Activated naive CD8-positive, alpha-beta T cell treated with anti-CD3 and anti-CD28 coated beads, Interleukin-2, amount 50 U/mL, for 16 hours (primary cell): ENCODE measurements at places on chromosomes 5 and 9.

DNA sequence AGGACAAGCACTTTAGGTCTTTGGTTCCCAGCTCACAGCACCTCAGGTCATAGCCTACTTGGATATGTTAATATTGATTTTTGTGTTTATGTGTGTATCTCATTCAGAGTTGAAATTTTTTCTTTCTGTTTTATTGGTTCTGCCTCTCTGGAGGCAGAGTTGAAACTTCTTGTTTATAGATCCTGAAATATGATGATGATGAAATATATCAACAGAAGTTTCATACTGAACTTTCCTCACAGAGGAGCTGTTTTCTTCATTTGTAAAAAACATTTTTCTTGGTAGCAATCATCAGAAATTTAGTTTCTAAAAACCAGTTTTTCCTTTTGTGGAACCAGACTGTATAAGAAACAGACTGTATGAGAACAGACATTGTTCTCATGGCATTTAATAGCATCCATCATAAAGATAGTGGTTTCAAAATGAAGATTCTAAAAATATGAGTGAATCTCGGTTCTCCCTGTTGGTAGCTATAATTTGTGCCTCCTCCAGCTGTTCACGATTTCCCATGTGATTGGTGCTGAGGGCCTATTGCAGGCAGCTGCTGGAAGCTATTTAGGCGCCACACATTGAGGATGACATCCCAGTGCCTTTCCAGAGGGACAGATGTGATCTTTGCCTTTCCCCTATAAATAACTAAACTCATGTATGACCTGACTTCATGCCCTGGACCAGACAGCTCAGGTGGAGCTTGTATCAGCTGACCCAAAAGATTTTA is 39.5 kb upstream of the CFAP157 start:
- DNase-seq = no peak

DNA sequence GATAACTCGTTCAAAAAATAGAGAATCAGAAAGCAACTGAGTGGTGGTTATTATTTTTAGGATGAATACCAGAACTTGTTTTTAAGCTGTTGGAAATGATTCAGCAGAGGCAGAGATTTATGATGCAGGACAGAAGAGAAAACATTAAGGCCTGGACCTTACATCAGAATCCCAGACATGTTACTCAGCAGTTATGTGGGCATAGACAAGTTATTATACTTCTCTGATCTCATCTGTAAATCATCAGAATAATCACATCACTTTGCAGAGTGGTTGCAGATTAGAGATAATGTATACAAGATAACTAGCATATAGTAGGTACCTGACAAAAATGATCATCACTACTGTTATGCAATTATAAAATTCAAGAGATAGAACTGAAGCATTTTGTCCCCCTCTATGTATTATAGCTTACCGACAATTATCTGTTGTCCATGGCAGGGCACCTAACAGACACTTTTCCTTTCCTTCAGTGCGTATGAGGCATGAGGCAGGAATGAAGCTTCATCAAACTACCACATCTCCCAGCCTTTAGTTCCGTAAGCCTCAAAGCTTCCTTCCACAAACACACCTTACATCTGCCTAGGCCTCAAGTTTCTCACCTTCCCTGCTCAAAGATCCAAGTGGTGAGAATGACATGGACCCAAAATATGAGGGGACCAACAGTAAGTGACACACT is 165.9 kb downstream of the DENND1A start:
- no peak for DNase-seq

GRCh38 chr9:74681906-74682305 is 184.8 kb downstream of the RORB start:
- no peak for DNase-seq

GRCh38 chr9:112858005-112858404 is 32.7 kb downstream of the SLC46A2 start:
- no peak for DNase-seq

GRCh38 chr5:73267766-73268435 is 94.9 kb downstream of the TMEM174 start:
- DNase-seq = no peak

- no peak for DNase-seq
Measured at GRCh38 chr5:59038798-59039295, 456.0 kb downstream of the RAB3C start.

GRCh38 chr5:32866138-32866537 is 155.0 kb downstream of the NPR3 start:
- DNase-seq = no peak

DNA sequence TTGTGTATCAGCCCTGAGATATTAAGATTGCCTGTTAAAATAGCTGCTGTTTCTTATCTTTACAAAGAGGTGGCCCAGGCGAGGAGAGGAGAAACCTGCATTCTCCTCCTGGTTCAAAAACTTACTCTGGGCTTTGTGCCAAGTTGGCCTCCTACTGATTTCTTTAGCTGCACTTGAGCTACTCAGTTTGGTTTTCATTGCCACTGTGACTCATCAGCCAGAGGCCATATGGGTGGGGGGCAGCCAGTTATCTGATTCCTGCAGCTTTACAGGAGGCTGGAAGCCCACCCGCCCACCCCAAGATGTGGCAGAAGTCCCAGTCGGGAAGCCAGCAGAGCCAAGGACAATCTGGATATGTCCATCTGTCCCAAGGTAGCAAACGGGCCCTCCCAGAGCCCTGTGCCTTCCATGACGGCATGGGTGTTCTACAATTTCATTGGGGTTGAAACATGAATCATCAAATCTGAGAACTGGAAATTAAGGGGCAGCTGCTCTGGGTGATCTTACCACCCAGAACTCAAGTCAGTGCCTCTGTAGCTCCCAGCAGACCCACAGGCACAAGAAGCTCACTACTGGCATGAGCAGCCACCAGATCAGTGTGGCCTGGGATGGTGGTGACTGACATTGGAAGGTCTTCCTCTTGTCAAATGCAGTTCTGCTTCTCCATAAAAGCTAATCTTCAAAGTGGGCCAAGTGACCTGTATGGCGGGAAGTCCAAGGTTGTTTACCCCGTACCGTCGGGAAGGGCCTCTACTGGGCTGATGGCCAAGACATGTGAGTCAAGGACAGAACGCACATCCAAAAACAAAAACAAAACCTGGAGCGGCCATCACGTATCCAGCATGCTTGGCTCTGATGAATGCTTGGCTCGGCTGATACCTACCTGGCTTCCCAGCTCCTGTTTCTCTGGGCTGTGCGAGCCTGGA is 15.6 kb downstream of the FCN2 start:
- no peak for DNase-seq

DNA sequence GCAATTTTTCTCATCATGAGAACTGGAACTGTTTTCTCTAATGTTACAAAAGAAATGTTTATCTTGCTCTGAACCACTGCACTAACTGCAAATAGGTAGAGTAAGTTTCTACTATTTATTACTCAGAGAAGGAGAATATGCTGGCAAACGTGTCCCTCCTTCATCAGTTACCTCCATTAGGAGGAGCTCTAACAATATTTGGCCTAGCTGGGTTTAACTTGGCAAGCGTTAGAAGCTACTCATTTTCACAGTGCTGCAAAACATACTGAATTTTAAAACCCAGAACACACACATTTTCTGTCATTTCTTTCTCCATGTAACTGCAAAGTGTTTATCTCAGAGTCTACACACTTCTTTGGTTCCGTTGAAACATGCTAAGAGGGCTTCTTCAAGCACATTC is 101.0 kb upstream of the GABRG2 start:
- DNase-seq = no peak

- no peak for DNase-seq
Measured at GRCh38 chr9:99112750-99113413, 8.0 kb downstream of the TGFBR1 start.

DNA sequence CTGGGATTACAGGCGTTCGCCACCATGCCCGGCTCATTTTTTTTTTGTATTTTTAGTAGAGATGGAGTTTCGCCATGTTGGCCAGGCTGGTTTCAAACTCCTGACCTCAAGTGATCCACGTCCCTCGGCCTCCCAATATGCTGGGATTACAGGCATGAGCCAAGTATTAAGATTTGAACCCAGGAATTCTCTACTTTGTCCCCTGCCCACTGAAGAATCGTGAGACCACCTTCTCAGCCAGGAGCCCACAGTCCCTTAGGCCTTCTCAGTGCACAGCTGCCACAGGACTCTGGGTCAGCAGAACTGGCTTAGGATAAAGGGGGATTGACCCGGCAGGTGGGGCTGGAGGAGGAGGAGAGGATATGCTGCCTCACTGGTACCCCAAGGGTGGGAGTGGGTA is 13.4 kb downstream of the OLFML2A start:
- no peak for DNase-seq

DNA sequence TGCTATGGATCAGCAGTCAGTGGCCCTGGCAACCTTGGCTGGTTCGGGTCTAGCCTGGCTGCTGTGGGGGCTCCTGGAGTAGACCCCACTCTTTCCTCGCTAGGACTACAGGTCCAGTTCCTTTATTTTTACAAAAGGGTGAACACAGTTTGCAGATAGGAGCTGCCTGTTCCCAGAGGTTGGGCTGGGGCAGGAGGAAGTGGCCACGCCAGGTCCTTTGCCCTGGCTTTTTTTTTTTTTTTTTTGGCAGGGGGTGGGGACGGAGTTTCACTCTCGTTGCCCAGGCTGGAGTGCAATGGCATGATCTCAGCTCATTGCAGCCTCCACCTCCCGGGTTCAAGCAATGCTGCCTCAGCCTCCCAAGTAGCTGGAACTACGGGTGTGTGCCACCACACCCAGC is 7.9 kb downstream of the SLC2A6 start:
- DNase-seq = no peak

GRCh38 chr5:104265531-104266140 is 703.0 kb upstream of the NUDT12 start:
- DNase-seq = no peak
